Kidney (tissue), 22 donors: ENCODE measurements at places on chromosomes 11 and 22. TPM values are rescaled to one million over a fixed set of nuclear protein-coding genes. Genes with fewer than 3 reads are reported as not detected.

PCF11 gene
- 61.2 TPM for total RNA-seq

LMO1 gene
- not detected for total RNA-seq

KLHL35 gene
- 1.8 TPM for total RNA-seq

ARVCF gene
- total RNA-seq: 21.9 TPM

OR52I1 gene
- total RNA-seq: not detected

LDHAL6A gene
- total RNA-seq: not detected

RASL10A gene
- total RNA-seq: 1.2 TPM

RTN4RL2 gene
- total RNA-seq: 2.6 TPM

CCDC87 gene
- 1.0 TPM for total RNA-seq

SEC14L2 gene
- 13.5 TPM for total RNA-seq

SMC1B gene
- total RNA-seq: not detected

NPAS4 gene
- 0.19 TPM for total RNA-seq

LRRN4CL gene
- 1.2 TPM for total RNA-seq

RAG2 gene
- not detected for total RNA-seq

BIK gene
- total RNA-seq: 4.7 TPM

VEGFB gene
- 77.6 TPM for total RNA-seq
